ENCODE measurements at places on chromosomes 2 and 18.

DNA sequence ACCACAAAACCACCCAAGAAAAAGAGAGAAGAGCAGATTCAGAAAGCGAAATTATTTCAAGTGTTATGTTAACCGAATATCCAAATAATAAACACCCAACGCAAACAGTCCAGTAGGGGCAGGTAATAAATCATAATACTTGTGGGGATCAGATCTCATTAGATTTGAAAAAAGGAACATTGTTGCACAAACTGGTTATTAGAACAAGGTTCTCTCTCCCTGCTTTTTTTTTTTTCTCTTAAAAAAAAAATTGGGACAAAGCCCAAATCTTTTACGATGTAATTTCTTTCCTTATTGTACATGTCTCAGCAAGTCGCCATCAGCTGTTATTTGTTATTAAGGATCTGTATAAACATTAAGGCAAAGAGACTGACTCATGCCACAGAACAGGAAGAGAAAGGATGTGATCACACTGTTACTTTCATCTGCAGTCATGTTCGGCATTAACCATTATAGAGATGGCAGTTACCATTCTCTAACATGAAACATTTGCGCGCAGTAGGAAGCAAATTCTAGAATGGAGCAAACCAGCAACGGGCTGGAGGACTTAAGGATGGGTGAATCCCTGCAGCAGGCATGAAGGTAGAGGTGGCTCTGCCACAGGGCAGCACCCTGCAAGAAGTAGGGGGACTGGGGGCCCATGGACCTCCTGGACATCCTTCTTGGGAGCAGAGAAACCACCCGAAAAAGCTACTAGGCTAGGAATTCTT lies 42.0 kb downstream of the EPHA4 start:
- DNase-seq: no peak

- DNase-seq: no peak
These were observed 279.0 kb upstream of the STON1 start for GRCh38 chr2:48250943-48251342.

- no peak for DNase-seq
These were observed 446 bp upstream of the EFHD1 start for GRCh38 chr2:232632904-232633412.

- peak; percentile 91 for DNase-seq
These were observed 156.7 kb upstream of the HAAO start for GRCh38 chr2:42949125-42949524.

DNA sequence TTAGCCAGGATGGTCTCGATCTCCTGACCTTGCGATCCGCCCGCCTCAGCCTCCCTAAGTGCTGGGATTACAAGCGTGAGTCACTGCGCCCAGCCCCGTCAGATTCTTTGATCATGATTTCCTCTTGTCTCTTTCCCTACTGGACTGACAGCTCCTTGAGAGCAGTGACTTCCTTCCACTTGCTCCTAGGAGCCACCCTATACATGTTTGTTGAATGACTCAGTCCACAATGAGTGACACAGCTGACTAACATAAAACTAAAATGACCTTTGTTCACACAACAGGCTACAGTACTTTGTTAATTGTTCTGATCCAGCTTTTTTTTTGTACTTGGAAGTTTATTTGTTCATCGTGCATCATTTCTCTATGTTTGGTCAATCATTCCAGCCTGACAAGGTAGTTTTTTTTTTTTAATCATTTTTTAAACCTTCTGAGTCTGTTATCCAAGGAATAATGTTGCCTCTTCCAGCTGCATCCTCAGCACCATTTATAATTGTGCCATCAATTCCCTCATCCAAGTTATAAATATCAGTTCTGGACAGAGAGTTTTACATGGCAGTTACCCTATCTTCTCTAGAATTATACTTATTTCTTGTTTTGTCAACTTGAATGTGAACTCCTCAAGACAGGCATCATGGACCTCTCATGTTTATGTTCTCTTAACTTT lies 42.9 kb upstream of the TUBA3E start:
- no peak for DNase-seq

DNA sequence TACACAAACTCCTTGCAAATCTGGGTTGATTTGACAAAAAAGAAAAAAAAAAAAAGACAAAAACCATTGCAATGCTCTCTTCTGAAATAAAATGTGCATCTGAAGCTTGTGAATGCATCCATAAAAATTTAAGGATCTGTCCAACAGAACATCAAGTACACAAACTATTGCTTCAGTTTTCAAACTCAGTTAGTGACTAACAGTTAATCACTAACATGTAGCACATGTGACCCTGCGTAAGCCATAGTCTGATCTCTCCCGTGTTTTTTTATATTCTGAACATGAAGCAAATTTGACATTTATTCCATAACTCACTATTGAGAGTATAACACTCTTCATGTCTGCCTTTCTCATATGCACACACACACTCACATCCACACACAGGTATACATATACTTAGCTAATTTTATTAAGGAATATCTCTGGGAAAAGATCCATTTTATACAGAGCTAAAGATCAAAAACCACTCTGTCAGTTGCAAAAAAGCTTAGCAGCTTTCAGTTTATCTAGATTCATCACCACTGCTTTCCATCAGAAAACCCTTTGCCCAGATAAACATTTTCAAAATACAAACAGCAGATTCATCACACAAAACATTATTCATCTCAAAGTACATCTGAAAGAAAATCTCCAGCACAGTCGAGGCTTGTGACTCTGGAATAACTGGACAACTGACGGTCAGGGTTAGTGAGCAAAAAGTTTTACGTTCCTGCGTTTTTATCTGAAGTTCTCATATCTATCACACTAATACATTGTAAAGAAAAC lies 1000.4 kb upstream of the ACVR2A start:
- DNase-seq: no peak

DNA sequence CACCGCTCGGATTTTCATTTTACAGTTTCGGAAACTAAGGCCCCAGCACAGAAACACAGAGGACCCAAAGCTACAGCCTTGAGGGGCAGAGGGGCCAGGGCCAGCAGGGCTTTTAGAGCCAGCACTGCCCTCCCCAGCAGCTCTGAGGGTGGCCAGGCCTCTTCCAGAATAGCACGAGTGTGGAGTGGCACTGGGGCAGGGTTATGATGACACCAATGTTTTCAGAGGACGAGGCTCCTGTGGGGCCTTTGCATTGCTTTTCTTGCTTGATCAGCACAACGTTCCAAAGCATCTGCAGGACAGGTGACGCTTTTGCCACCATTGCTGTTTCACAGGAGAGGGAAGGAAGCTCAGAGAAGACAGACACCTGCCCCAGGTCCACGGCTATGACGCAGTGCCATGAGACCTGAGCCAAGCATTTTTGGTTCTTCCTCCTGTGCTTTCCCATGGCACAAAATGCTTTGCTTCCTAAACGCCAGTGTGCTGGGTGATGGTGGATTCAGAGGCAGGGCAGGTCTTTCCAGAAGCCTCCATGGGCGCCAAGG lies 126.9 kb downstream of the MBP start:
- DNase-seq: no peak

- DNase-seq: no peak
These were observed 15.8 kb upstream of the PIEZO2 start for GRCh38 chr18:11165138-11165537.

- DNase-seq: no peak
These were observed 22.0 kb upstream of the UPP2 start for GRCh38 chr2:158079672-158080071.

DNA sequence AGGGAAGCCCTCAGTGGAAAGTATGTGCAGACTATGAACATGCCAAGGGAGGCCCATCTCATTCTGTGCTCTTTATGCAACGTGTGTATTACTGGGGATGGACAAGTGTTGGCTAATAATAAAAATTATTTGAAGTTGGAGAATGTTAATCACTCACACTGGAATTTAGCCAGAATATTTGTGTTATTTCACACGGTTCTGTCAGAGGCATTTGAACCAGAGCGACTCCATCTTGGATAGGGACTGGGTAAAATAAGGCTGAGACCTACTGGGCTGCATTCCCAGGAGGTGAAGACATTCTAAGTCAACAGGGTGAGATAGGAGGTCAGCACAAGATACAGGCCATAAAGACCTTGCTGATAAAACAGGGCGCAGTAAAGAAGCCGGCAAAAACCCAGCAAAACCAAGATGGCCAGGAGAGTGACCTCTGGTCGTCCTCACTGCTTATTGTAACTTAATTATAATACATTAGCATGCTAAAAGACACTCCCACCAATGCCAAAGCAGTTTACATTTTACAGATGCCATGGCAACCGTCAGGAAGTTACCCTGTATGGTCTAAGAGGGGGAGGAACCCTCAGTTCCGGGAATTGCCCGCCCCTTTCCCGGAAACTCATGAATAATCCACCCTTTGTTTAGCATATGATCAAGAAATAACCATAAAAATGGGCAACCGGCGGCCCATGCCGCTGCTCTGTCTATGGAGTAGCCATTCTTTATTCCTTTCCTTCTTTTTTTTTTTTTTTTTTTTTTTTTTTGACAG lies 2.6 kb upstream of the FZD5 start:
- DNase-seq: peak; percentile 45

GRCh38 chr2:32330136-32330535 lies 26.7 kb upstream of the BIRC6 start:
- no peak for DNase-seq

- no peak for DNase-seq
These were observed 159.7 kb downstream of the CD226 start for GRCh38 chr18:69787825-69788547.

DNA sequence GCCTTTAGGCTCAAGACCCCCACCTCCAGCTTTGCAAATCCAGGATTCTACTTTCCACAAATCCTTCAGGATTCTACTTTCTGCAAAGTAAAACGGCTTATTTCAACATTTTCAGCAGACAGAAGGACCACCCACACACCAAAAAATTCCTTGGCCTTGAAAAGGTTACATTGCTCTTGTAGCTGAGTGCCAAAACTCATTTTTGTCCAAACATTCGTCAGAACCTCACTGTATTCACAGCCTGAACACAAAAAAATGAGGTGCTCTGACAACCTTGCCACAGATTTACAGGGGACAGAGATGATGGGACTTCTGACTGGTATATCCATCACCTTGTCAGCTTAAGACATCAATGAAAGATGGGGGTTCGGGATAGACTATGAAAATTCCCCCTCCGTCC lies 63.0 kb upstream of the COX7A2L start:
- no peak for DNase-seq

GRCh38 chr2:42328148-42328833 lies 32.7 kb downstream of the COX7A2L start:
- DNase-seq: peak; percentile 23

DNA sequence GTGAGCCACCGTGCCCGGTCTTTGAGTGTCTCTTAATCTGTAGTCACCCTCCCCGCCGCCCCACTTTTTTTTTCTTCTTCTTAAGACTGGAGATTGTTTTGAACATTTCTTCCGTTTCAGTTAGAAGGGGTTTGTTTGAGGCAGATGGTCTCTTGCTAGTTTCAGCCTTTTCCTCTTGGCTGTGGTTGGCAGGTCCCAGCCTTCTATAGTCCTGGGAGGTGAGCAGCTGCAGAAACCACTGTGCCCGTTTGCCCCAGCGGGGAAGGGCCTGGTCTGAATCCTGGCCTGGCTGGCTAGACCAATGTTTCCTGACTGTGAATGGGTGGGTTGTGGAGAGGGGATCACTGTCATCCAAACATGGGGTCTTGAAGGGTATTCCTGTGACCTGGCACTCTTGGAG lies 30.1 kb upstream of the MCFD2 start:
- peak; percentile 45 for DNase-seq

DNA sequence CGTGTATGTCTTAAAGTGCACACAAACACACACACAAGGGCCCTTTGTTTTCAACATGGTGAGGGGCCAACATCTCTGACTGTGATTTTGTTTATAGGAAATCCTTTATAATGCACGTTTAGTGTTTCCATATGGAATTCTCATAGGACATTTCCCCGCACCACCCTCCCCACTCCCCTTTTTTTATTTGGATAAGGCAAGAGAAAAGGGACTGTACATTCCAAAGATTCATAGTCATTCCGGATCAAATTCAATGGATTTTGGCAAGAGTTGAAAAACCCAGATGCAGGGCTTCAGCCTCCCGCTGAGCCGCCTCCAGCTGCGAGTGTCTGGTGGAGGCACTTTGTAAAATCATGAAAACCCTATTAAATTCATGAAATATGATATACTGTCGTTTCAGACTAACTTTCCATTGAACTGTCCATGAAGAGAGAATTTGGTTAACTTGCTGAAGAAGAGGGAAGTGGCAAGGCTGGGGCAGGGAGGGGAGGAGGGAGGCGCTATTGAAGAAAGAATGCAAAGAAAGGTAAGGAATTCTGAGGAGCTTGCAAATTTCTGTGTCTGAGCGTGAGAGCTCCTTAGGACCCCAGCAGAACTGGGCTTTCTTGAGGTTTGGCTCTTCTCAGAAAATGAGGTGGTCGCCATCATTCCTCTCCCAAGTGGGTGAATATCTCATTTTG lies 25.8 kb upstream of the SLC14A2 start:
- DNase-seq: no peak

- no peak for DNase-seq
These were observed 95.3 kb downstream of the GFPT1 start for GRCh38 chr2:69291721-69292120.

DNA sequence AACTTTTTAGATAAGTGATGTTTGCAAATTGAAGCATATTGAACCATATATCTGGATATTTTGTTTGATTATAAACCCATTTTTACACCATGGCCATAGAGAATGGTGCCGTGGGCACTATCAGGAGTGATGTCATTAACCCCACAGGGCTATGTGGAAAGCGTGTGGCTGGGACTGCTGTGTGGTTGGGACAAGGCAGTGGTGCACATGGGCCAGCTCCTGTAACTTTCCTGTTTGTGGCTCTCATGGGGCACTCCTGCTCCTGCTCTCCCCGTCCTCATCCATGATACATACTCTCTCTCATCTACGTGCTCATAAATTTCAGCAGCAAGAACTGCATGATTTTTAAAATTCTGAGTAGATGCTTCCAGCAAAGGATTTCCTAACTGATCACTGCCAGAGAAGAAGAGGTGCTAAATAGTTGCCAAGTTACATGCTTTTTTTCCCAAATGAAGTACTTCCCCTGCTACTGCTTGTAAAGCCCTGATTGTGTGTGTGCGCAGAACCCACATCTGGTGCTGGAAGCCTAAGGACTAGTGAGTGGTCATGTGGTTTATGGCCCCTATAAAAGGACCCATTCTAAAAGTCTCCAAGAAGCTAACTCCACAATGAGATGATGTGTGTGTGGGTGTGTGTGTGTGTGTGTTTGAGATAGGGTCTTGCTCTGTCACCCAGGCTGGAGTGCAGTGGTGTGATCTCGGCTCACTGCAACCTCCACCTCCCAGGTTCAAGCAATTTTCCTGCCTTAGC lies 240.8 kb downstream of the NEDD4L start:
- no peak for DNase-seq

- DNase-seq: no peak
These were observed 5.4 kb upstream of the BOD1L2 start for GRCh38 chr18:57141208-57142129.

GRCh38 chr18:57959278-57959677 lies 84.7 kb upstream of the NEDD4L start:
- DNase-seq: peak; percentile 32

- DNase-seq: no peak
These were observed 31.9 kb downstream of the C1QL2 start for GRCh38 chr2:119126650-119127049.

- DNase-seq: no peak
These were observed at the start of gene ZNF516 for GRCh38 chr18:76495006-76495370. TSS of gene ZNF516 (minus strand) at chr18:76495242. CDS start at chr18:76443054, 52,188 bp downstream.

DNA sequence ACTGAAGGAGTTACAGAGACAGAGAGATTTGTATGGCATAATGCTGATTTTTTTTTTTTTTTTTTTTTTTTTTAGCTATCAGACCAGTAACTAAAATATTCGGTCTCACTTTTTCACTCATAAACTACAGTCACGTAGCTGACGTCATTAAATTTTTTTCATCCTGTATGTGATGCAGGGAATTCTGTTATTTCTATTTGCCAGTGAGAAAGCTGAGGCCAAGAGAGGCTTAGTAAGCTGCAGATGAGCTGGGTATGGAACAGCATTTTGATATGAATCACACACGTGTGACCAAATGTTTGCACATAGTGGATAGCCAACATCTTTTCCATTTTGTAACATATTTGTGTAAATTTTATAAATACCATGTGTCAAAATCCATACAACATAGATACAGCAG lies 79.1 kb upstream of the EPB41L3 start:
- no peak for DNase-seq
